ENCODE measurements at places on chromosomes 5 and 9.

GRCh38 chr5:68482199-68482598 lies 266.6 kb downstream of the PIK3R1 start:
- DNase-seq = no peak

DNA sequence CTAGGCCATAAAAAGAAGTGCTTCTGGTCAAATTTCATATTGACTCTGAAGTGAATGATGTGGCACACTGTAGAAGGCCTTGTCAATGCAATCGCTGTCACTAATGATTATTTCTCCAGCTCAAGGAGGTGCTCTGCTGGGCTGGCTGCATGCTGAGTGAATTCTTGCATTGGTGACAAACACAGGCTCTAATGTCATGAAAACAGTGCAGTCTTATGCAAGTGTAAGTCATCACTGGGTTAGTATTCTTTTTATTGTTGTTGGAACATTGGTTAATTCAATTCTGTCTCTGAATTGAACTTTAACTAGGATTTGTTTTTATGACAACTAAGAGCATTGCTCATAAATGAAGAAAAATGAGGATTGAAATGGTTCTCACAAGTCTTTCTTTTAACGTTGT lies 57.3 kb upstream of the CD180 start:
- no peak for DNase-seq

GRCh38 chr9:95993337-95993736 lies 117.8 kb downstream of the ERCC6L2 start:
- no peak for DNase-seq

DNA sequence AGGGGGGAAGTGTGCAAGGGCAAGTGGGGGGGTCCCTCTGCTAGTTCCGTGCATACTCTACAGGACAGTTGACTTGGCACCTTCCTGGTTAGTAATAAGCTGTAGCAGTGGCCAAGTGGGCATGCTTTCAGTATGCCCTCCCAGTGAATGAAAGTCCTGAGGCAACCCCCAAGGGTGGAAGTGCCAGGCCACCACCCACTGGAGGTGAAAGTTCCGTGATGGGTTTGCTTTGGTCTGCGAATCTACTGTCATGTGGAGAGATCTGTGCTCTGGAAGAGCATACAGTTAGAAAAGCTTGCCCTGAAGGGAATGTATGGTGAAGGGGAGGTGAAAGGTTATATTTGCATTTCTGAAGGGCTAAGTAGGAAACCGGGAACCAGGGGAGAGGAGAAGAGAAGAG lies 10.3 kb downstream of the FXN start:
- no peak for DNase-seq

DNA sequence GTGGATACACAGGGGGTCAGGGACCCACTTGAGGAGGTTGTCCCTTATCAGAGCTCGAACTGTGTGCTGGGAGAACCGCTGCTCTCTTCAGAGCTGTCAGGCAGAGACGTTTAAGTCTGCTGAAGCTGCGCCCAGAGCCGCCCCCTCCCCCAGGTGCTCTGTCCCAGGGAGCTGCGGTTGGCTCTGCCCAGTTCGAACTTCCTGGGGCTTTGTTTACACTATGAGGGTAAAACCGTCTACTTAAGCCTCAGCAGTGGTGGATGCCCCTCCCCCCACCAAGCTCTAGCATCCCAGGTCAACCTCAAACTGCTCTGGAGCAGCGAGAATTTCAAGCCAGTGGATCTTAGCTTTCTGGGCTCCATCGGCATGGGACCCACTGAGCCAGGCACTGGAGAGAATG lies 15.9 kb downstream of the SRD5A1 start:
- no peak for DNase-seq

GRCh38 chr9:90872835-90873294 lies 71.2 kb downstream of the SYK start:
- no peak for DNase-seq

GRCh38 chr9:120351106-120351505 lies 228.9 kb downstream of the CDK5RAP2 start:
- DNase-seq = no peak

- DNase-seq = no peak
Measured at GRCh38 chr5:83864652-83865051, 144.0 kb upstream of the HAPLN1 start.
